ENCODE measurements at places on chromosomes 4 and X.

DNA sequence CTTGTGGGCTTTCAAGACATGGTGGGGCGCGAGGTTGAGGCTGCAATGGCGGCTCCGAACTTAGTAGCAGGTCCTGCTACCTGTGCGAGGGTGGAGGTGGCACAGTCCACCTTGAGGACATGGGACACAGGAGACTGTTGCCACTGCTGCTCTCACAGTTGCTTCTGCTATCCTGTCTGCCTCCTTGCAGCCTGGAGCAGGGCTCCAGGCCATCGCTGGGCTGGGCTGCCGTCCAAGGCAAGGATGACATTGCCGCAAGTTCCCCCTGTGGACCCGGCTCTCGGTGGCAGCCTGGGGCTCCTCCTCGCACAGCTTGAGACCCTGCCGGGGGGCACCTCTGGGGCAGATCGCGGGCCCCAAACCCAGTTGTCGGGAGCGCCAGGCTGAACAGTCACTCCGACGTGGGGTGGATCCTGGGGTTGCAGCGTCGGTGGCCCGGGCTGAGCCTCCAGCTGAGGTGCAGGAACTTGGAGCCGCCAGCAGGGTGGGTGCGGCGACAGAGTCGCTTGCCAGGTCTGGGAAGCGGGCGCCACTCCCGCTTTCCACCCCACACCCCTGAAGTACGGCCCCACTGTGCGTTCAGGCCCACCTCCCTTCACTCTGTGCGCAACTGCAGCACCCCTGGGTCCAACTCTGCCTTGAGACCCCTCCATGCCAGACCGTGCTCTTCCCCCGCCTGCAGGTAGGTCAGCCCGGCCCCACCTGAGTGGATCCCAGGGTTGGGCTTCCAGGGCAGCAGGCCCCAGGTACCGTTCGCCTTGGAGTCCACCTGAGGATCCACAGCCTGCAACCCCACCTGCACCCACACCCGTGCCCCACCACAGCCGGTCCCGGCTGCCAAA, 192.7 kb upstream of the NUDT6 start:
- no peak for DNase-seq

DNA sequence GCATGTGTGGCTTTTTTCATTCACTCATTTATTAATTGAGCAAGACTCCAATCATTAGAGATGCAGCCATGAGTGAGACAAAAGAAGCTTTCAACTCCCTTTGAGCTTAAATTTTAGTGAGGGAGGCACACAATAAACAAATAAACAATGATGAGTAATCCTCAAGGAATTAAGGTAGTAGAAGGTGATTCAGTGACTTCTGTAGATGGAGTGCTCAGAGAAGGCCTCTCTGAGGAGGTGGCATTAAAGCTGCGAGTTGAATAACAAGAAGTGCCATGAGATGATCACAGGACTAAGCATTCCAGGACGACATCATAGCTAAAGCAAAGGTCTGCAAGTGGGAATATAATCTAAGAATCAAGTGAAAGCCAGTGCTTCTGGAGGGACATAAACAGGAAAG, 77.6 kb downstream of the NWD2 start:
- peak; percentile 47 for DNase-seq

GRCh38 chr4:189941005-189941450, 356 bp downstream of the FRG1 start:
- DNase-seq: no peak

DNA sequence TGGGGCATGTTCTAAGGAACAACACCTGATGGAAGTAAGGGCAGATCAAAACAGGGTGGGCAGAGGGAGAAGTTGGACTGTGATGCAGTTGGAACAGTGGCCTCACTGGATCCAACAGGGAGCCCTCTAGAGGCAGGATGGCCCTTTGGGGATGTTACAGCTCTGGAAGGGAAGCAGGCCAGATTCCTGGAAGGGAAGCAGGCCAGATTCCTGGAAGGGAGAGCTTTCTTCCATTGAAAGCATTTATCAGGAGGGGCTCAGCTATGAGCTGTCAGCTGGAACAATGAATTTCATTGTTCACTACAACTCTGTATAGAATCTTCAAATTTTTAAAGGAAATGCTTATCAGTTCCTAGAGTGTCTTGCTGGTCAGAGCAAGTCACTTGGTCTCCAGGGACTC, 17.7 kb downstream of the IL15 start:
- DNase-seq: peak; percentile 18

GRCh38 chr4:153433754-153434105, 32.4 kb upstream of the TMEM131L start:
- no peak for DNase-seq

- DNase-seq: no peak
Measured at GRCh38 chr4:25901030-25901430, 13.0 kb upstream of the SMIM20 start.

DNA sequence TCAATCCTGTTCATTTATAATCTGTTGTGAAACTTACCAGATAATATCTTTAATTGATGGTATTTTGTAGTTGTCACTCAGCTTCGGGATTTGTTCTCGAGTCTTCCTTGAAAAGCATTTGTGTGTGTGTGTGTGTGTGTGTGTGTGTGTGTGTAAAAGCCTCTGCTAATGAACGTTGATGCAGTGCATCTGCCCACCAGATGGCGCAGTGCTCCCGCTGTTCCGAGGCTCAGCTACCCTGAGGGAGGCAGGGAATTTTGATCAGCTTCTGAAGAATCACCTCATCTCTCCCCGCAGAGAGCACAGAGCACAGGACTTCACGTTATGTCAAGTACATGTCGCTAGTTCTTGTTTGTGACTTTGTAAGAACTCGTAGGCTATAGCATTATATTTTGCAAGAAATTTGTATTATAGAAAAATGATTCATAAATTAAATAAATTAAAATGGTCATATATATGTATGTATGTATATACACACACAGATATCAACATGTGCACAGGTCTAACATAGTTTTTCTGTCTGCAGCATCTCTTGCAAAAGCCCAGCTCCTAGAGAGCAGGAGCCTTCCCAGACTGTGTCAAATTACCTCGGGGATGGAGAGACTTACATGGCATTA, 316.7 kb upstream of the IGFBP7 start:
- DNase-seq: peak; percentile 92

- no peak for DNase-seq
Measured at GRCh38 chrX:153512501-153512893, 4.9 kb upstream of the ATP2B3 start.

GRCh38 chr4:141759796-141760425, 123.5 kb downstream of the IL15 start:
- DNase-seq: no peak

- peak; percentile 89 for DNase-seq
Measured at GRCh38 chr4:159227984-159228383, 125.1 kb downstream of the RAPGEF2 start.

GRCh38 chr4:189060104-189060503, 880.6 kb upstream of the FRG1 start:
- peak; percentile 49 for DNase-seq

DNA sequence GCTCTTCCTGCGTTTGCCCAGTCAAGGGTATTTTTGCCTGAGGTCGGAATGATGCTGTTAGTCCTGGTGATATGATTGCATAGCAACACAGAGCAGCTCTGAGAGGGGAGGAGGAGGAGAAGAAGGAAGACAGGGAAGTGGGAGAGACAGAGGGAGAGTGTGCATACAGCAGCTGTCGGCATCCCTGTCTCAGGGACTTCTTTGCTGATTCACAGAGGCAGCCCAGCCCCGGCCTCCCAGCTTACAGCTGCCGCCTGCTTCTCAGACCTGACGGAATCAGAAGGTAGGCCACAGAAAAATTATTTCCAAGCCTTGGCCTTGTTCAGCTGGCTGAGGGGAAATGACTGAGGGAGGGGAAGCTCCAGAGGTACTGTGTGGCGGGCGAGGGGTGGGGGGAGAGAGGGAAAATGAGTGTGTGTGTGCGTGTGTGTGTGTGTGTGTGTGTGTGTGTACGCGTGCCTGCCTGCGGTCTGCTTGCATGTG, 319 bp downstream of the DRP2 start:
- peak; percentile 79 for DNase-seq

GRCh38 chr4:154406018-154406795, 85.4 kb downstream of the DCHS2 start:
- DNase-seq: no peak

- DNase-seq: peak; percentile 11
Measured at GRCh38 chrX:37380924-37381323, 31.8 kb downstream of the PRRG1 start.

DNA sequence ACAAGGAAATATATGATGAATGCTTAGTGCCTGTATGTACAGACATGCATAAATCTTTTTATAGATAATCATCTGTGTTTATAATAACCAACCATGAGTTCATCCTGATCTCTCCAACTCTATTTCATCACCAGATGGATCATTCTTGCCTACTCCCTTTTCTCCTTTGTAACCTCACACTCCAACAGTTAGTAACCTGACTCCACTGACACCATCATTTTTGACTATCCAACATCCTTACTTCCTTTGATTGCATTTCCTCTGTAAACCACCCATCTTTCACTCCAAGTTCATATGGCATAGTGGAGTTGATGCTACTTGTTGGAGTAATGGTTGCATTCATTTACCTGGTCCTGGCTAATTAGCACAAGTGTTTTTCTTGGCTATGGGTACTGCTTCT, 170.6 kb downstream of the ZNF330 start:
- DNase-seq: no peak

DNA sequence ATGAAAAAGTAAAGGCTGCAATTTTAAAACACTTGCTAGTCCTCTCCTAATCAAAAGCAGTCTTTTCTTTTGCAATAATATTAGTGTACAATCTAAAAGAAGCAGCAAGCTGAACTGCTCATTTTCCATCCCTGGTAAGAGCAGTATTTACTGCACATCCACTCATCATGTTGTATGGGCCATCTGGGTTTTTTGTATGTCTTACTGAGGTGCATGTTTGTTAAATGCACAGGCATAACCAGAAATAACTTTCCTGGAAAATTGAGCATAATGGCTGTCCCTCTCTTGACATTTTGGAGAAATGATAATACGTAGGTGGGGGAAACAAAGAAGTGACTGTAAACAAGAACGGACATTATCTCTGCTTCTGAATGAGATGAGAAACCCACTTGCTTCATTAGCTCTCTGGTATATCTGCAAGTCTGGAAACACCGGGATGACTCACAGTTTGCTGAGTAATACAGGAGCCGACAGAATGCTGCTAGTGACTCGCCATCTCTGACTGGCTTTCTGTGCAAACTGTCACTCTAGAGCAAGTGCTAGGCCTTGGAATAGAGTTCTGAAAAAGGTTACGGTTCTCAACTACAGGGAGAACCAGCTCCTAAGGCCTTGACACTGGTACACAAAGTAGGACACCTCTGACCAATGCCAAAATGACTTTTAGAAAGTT, 85.7 kb upstream of the MTM1 start:
- no peak for DNase-seq

DNA sequence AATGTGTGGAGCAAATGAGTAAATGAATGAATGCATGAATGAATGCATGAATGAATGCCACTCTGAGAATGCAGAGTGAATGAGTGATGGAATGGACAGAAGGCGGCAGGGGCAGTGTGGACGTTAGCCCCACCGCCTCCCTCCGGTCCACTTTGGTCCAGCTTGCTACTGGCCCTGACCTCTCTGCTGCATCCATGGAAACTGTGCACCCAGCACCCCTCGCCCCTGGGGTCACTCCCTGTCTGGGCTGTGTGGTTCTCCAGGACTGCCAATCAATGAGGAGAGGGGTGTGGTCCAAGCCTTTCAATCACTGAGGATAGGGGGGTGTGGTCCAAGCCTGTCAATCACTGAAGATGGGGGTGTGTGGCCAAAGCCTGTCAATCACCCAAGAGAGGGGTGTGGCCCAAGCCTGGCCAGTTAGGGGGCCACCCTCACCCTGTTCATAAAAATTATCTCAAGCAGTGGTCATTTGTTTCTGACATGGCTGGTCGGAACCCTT, 39.2 kb upstream of the ASMTL start:
- peak; percentile 36 for DNase-seq

DNA sequence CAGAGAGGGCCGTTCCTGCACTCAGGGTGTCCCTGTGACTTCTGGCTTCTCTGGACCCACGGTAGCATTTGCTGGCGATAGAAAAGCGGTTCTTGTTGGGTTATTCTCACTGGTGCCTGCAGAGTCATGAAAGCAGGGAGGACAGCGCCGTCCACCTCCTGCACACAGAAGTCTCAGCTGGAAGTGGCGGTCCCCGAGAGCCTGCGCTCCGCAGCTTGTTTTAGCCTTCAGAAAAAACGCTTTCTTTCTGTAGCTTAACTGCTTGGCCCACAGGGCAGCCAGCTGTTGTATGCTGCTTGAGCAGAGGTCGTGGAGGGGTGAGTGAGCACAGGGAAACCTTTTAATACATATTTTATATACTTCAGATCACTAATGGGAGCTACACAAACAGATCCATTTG, 400.7 kb upstream of the FAT1 start:
- peak; percentile 87 for DNase-seq

DNA sequence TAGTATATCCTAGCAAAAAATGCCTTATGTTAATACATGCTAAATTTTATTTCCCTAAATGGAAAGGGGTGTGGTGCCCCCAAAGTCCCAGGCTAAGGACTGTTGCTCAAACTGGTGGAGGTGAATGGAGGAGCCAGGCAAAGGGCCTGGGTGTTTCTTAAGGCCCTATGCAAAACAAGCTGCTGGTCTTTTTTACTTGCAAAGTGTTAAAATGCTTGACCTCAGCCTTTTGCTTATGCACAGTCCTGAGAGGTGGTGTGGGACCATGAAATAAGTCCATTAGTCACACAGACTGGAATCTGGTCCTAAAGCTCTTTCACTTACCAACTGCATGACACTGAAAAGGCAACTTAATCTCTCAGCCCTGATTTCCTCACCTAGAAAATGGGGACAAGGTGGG, 223.5 kb upstream of the MBNL3 start:
- no peak for DNase-seq

DNA sequence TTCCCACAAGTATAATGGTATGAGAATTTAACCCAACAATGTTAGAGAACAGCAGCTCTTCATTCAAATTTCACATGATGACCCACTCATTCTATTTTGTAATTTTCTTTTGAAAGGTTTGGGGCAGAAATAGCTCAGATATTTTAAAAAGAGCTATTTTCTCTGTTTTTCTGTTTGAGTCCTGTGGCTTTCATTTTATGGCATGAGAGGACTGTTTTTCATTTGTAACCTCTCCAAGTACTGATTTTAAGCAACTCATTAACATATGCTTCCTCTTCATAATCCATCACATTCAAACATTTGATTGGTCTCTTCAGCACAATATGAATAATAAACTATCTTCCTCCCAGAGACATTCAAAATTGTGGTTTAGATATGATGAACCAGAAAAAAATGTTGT, 129.0 kb upstream of the TEX13A start:
- no peak for DNase-seq

DNA sequence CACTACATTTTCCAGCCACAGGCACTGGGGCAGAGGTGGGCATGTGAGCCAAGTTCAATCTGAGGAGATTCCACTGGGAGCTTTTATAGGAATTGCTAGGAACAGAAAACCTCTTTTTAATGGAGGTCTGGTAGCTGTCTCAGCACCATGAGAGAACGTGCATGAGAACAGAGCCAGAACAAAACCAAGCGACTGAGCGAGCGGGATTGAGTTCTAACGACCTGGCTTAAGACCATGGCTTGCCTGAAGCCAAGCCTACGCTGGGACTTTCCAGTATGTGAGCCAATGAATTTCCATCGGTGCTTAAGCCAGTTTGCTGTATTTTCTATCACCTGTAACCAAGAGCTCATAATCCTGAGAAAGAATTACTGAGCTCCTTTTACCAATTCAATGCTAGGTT, 183.7 kb downstream of the NR3C2 start:
- DNase-seq: no peak

Measured in eye (tissue), 1 donor.